ENCODE measurements at places on chromosomes 13 and 19.

GRCh38 chr19:50513746-50514345 is at the start of gene ASPDH:
Gene ASPDH (minus strand): TSS chr19:50513913. CDS start chr19:50513823, 90 bp downstream.
- DNase-seq = no peak

GRCh38 chr19:8005534-8006256 is at the start of gene ELAVL1:
Gene ELAVL1 (minus strand): TSS chr19:8005641. CDS start chr19:7991815, 13,826 bp downstream.
- DNase-seq = peak; percentile 86

- no peak for DNase-seq
Measured at GRCh38 chr13:93244141-93244917, 17.7 kb downstream of the GPC6 start.

- DNase-seq = no peak
Measured at GRCh38 chr13:86080340-86080995, 281.2 kb upstream of the SLITRK6 start.

DNA sequence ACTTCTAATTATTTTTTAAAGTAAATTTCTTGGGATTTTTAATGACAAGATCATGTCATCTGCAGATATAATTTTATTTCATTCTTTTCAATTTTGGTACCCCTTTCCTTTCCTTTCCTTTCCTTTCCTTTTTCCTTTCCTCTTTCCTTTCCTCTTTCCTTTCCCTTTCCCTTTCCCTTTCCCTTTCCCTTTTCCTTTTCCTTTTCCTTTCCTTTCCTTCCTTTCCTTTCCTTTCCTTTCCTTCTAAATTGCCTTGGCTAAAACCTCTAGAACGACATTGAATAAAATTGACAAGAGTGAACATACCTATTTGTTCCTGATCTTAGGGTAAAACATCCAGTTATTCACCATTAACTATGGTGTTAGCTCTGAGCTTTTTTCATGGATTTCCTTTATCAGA is 334.1 kb downstream of the NDFIP2 start:
- DNase-seq = no peak

DNA sequence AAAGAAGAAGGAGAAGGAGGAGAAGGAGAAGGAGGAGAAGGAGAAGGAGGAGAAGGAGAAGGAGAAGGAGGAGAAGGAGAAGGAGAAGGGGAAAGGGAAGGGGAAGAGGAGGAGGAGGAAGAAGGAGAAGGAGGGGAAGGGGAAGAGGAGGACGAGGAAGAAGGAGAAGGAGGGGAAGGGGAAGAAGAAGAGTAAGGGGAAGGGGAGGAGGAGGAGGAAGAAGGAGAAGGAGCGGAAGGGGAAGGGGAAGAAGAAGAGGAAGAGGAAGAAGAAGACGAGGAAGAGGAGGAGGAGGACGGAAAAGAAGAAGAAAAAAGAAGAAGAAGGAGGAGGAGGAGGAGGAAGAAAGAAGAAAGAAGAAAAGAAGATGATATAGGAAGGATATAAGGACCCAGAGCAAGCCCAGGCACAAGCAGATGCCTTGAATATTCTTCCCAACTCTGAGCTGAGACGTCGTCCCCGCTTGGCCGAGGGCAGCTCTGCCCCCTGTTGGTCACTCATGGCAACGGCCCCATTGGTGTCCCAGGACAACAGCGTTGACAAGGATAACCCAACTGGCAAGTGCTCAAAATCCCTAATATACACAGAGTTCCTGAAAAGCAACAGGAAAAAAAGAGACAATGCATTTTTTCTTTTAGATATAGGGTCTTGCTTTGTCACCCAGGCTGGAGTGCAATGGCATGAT is 30.6 kb upstream of the IGSF23 start:
- no peak for DNase-seq

DNA sequence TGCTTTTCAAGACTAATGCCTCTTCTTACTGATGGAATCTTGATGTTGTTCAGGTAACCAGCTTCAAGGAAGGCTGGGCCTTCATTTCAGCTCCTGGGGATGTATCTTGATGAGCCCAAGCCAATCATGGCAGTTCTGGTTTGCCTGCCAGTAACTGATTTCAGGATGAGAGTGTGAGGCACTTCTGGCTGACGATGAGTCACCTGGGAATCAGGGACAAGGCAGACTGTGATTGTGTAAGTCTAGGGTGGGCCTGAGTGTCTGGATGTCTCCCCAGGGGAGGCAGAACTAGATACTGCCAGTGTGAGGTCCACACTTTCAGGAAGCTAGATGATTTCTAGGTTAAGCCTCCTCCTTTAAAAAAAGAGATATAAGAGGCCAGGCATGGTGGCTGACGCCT is 77.3 kb upstream of the KL start:
- no peak for DNase-seq

DNA sequence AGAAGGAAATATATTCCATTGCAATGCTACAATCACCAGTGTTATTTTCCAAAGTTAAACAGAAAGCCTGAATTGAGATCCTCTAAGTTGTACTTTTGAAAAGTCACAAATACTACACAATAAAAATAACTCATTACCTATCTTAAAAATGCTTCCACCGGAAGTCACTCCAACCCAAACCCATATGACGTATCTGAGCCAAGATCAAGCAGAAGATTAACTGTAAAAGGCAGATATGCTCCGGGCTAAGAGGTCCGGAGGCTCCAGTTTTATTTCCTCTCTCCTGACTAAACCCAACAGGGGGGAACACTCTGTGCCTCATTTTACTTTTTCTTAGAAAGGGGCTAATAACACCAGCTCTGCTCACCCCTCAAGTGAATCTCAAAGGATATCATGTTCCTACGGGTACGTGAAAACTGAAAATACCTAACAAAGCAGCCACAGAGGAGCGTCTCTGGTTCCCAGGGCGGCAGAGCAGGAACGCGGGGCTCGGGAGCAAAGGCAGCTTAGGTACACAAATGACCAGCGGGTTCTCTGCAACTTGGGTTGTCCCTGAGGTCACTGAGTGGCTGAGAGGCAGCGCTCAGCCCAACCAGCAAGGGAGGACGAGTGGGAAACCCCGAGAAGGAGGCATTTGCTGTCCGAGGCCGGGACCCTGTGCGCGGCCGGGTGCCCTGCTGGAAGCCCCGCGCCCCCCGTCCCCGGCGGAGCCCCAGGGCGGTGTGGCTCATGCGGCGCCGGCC is 750 bp downstream of the RAB20 start:
- DNase-seq = peak; percentile 20

GRCh38 chr19:40605216-40605971 is 4.2 kb downstream of the LTBP4 start:
- DNase-seq = peak; percentile 70

GRCh38 chr19:16381756-16382401 is 57.3 kb downstream of the KLF2 start:
- DNase-seq = no peak

DNA sequence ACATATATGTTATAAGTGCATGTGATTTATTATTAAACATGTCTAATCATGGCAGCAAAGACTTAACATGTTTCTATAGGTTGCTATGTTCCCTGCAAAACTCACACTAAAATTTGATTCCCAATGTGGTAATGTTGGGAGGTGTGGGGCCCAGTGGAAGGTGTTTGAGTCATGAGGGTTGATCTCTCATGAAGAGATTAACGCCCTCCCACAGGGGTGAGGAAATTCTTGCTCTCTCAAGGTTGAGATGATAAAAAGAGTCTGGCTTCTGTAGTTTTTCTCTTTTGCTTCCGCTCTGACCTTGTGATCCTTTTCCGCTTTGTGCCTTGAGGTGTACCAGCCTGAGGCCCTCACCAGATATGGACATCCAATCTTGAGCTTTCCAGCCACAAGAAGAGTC is 737.5 kb upstream of the SLITRK5 start:
- no peak for DNase-seq

DNA sequence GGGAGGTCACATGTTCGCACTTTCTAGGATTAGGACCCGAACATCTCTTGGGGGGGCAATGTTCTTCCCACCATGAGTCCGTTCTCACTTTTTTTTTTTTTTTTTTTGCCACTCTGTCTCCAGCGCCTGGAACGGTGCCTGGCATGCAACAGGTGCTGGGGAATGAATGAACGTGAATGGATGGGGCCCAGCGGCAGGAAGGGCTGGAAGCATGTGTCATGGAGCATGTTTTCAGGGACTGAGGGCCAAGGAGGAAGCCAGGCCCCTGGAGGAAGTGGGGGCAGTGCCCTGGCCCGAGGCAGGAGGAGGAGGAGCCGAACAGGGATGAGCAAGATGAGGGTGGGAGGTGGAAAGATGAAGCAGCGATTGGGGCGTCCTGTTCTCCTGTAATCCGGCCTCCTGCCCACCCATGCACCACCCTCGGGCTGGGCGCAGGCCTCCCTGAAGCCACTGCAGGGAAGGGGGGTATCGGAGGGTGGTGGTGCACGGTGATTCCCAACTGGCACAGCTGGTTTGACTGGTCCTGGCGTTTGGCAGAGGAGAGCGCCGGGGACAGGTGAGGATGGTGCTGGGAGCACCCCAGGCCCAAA is 8.8 kb upstream of the SULT2B1 start:
- DNase-seq = no peak

GRCh38 chr13:46644816-46645215 is 91.8 kb downstream of the LRCH1 start:
- DNase-seq = no peak

- no peak for DNase-seq
Measured at GRCh38 chr19:35430409-35431144, 17.5 kb upstream of the FFAR2 start.

DNA sequence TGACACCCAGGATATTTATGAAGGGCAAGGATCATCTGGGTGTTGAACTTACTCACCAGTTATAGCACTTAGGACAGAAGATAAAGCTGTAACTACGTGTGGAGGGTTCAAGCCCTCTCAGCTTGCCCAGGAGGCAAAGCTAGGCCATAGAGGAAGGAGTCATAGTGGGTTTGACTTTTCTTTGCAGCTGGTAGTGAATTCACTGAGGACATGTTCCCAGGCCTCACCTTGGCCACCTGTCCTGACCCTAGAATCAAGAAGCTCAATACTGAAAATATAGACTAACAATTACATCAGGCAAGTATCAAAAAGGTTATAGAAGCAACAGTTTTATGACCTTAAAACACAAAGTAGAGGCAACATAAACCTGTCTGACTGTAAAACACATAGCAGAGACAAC is 1207.7 kb downstream of the SLITRK1 start:
- no peak for DNase-seq

DNA sequence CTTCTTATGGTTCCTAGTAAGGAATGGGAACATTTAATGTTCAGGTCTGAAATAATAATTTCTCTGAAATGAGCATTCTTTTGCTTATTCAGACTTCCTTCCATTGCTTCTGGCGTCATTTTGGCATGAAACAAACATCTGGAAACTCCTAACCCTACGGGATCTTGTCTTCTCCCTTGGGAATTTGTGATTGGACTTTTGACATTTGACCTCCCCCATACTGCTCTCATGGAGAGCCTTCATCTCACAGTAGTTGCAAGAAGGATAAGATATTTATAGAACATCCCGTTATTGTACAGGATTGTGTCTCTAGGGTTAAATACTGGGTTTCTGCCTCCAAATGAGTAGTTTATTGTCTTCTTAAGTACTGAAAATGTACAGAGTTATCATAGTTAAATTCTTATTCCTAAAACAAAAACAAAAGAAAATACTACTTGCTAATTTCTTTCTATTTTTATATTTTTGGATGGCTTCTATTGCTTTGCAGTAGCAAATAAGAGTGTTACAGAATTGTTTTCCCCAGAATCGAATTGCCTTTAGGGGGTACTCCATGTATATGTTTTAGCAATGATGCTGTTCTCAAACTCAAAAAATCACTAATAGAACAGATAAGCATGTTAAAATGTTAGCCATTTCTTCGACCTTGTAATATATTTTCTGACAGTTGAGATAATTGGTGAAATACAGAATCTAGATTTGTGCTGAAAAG is 366.8 kb downstream of the DLEU7 start:
- no peak for DNase-seq

DNA sequence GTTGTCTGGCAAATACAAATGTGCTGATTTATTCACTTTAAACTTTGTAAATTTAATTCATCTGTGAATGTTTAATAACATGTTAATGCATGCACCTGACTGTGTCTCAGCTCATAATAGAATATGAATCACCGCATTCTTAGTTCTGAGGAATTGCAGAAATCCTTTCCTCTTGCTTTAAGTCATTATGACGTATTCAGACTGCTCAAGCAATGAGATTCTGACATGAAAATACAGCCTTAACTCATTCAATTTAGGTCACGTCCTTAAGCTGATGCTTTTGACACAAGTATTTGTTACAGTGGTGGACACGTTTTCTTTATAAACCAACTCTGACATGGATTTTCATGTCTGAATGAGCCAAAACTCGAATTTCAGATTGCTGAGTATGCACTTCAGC is 541.0 kb upstream of the KLF12 start:
- no peak for DNase-seq

DNA sequence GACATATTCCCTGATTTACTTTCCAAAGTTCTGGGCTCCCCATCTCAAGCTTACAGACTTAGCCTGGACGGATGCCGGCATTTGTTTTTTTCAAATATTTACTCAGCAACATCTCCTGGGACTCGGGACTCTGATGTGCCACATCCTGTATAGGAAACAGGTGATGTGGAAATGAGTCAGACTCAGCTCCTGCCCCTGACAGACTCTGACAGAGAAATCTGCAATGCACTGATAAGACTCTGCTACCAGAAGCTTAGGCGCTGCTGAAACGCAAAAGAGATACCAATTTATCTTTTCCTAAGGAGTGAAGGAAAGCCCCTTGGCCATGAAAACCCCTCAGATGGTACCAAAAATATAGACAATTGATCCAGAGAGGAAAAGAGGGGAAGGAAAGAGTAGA is 16.2 kb downstream of the LAIR2 start:
- DNase-seq = no peak

DNA sequence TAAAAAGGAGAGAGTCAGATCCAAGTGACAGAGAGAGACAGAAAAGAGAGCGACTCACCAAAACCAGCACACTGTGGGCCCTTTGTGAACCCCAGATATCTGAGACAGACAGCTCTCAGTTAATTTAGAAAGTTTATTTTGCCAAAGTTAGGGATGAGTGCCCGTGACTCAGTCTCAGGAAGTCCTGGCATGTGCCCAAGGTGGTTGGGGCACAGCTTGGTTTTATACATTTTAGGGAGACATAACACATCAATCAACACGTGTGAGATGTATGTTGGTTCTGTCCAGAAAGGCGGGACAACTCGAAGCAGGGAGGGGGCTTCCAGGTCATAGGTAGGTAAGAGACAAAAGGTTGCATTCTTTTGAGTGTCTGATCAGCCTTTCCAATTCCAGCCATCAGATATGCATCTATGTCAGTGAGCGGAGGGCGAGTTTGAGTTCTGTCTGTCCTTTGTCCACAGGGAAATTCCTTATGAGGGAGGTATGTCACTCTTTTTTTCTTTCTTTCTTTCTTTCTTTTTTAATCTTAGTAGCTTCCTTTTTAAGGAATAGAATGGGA is 37.2 kb upstream of the ATP11A start:
- no peak for DNase-seq

DNA sequence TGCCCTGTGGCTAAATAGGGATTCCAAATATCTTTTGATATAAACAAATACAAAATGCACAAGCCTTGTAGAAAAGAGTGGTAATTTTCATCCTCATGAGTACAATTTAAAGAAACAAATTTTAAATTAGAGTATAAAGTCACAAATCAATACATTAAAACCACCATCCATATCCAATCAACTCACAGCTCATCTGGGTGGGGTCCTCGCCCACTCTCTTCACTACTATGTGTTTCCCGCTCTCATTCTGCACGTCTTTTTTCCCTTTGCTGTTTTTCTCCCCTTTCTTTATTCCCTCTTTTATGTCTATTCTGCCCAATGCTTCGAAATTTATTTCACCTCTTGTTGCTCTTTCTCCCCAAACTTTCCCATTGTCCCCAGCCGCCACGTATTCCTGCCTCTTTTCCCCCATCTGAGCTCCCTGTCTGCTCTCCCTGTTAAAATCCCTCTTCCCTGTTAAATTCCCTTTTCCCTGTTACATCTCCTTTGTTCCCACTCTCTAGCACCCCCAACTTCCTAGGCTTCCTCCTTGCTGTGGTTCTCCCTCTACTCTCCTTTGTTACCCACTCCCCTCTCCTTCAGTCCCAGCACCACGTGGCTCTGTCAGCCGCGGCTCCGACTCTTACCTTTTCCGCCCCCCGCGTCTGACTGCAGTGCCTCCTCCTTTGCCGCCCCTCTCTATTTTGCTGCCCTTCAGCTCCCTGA is 1.3 kb downstream of the ZNF616 start:
- DNase-seq = no peak

Data from naive thymus-derived CD8-positive, alpha-beta T cell (primary cell).